ENCODE measurements at places on chromosomes 12 and 14.

- no peak for DNase-seq
Observed at GRCh38 chr14:22285991-22286390, 303.0 kb downstream of the DAD1 start.

DNA sequence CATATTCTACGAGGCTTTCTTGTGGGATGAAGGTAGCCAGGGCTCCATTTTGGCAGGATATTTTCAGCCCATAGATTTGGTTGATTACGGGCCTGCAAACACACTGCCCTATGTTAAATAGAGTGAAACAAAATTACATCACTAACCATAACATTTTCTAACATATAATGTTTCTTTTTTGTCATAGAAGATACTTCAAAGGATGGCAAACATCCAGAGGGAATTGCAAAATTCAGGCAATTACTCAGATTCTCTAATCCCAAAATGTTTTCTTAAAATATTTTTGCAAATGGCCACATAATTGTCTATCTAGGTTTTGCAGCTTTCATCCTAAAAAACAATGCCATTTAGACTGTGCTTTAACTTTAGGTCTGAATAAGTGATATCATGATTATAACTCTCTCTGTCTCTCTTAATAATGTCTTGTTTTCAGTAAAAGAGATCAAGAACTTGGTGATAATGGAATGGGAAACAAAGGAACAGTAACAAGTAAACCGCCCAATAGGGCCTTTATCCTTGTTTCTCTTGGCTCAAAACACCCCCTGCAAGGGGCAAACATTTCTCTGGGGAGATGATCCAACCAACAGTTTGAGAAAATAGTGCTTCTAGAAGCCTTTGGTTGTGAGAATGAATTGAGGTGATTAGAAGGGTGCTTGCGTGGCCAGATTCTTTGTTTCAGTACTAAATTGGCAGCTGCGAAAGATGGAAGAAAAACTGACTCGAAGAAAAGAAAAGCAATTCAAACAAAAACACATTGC is 54.4 kb upstream of the BTG1 start:
- no peak for DNase-seq

GRCh38 chr12:95674631-95675030 is 115.9 kb downstream of the NTN4 start:
- no peak for DNase-seq

DNA sequence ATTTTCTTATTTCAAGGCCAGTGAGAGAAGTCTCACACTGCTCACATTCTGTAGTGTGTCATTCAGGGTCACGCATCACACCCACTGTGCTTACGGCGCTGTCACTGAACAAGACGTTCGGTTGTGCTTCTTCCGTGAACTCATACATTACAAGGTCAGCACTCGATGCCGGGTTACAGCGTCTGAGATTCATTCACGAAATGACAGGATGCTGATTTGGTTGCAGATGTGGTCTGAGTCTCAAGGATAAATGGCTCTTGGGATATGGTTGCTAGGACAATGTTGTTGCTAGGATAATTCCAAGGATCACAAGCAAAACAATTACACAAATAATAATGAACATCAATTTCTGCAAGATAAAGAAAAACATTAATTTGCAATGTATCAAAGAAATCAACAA is 47.4 kb downstream of the STX2 start:
- no peak for DNase-seq

- DNase-seq, result no peak
Observed at GRCh38 chr12:116354950-116355783, 77.7 kb upstream of the MED13L start.

DNA sequence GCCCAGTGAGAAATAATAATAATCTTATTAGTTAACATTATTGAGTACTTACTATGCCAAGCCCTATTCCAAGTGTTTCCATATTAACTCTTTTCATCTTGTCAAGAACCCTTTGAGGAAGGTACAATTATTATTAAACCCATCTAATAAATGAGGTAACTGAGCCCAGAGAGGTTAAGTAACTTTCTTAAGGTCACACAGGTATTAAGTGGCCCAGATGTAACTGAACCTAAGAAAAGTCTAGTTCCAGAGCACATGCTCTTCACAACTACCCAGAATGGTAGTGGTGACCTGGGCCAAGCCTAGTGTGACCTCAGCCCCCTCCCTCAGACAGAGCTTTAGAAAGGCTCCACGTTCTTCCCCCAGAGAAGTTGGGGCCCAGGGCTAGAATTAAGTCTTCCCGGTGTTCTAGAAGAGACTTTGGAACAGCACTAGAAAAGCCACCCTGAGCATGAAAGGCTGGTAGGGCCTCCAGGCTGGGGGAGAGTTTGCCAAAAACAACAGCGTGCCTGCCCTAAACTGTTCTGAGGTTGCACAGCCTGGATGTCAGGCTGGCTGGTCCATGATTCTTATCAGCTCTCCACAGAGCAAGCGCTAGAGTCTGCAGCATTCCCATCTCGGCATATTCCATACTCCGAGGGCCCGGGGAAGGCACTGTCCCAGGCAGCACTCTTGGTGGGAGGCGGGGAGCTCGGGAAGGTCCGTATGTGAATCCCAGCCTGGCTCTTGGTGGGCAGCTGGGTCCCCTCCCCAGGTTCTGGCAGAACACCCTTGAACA is 41.3 kb upstream of the CTDSP2 start:
- no peak for DNase-seq
